ENCODE measurements at places on chromosomes 11 and 22. TPM values are rescaled to one million over a fixed set of nuclear protein-coding genes. Genes with fewer than 3 reads are reported as not detected.

MFNG gene
- total RNA-seq = 56.4 TPM

APOBEC3G gene
- 32.3 TPM for total RNA-seq

OTOG gene
- 0.09 TPM for total RNA-seq

SCGB1C1 gene
- not detected for total RNA-seq

MIAT gene
- total RNA-seq = 1.1 TPM

C22orf15 gene
- total RNA-seq = 3.3 TPM

UBQLNL gene
- 0.09 TPM for total RNA-seq

LRRN4CL gene
- total RNA-seq = 0.80 TPM

TSGA10IP gene
- total RNA-seq = 0.09 TPM

XRRA1 gene
- total RNA-seq = 3.8 TPM

PPP1R14B gene
- total RNA-seq = 106 TPM

MLC1 gene
- total RNA-seq = 2.4 TPM

OR52A1 gene
- not detected for total RNA-seq

- no peak for DNase-seq
Observed at GRCh38 chr11:2836315-2837095, 49.1 kb downstream of the CDKN1C start.

DNA sequence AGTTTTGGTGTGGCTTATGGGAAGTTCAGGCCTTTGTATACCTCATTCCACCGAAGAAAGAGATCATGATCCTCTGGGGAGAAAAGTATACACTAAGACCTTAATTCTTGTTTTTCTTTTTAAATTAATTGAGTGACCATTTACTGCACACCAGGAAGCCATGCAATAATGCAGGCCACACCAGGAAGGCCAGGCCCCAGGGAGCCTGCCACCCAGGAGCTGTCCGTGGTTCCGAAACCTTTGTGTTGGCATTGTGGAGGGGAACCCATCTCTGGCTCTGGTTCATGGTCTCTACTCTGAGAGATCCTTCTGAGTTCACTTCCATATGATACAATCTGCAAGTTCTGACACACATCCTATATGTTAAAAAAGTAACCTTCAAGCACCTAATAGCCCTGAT lies 291.8 kb downstream of the MIAT start:
- DNase-seq = no peak

DNA sequence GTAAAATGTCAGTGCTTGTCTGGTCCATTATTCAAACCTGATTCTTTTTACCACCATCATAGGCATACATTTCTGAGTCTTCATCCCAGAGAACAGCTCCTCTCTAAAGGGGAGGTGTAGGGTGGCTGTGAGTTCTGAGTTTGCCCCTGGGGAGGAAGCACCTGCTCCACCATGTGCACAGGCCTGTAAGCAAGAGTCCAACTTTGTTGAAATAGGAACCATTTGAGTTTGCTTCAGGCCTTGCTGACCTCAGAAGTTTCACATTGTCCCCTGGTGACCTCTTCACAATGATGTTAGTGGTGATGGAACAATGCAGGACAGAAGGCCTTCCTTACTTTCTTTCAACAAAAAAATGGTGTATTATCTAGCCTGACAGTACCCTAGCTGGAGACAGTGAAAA lies 54.6 kb upstream of the TOP3B start:
- no peak for DNase-seq

GRCh38 chr11:59758401-59759037 lies 3.3 kb downstream of the STX3 start:
- no peak for DNase-seq

- DNase-seq = no peak
Observed at GRCh38 chr11:17145972-17146371, 61.8 kb downstream of the PIK3C2A start.

- no peak for DNase-seq
Observed at GRCh38 chr11:73379189-73379880, 3.1 kb downstream of the RELT start.

GRCh38 chr22:50576070-50576469 lies 2.2 kb downstream of the CPT1B start:
- no peak for DNase-seq

DNA sequence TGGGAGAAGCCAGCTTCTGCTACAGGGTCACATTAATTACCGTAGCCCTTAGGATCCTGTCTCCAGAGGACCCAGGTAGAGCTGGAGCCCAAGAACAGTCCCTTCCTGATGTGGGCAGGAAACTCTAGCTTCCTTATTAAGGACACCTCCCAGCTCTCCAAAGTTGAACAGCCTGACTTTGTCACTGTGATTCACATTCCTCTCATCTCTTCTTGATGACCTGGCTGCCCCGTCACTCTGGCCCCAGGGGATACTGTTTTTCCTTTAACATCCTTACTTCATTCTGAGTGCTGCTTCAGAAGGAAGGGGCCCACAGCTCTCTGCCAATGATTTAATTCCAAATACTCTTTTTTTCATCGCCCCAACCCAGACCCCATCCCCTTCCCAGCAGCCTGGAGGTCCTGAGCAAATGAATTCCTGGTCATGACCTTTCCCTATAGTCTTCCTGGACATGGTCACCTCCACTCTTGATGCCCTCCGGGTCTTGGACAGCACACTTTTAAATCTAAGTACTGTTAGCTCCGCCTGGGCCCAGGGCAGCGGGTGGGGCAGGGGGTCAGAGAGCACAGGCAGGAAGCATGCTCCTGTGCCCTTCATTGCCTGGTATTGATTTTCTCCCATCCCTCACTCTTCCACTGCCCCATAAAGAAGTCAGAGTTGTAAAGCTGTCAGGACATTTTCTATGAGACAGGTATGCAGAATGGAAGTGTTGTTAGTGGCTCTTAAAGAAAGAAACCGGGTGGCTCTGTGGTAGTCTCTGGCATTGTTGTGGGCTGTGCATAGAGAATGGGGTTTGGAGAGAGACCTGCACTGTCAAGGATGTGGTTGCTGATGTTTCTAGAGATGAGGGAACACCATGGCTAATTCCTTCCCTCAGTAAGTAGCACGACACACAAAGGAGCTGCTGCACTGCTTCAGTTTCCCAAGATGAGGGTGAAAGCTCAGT lies 22.3 kb upstream of the SPON1 start:
- DNase-seq = peak; percentile 7

DNA sequence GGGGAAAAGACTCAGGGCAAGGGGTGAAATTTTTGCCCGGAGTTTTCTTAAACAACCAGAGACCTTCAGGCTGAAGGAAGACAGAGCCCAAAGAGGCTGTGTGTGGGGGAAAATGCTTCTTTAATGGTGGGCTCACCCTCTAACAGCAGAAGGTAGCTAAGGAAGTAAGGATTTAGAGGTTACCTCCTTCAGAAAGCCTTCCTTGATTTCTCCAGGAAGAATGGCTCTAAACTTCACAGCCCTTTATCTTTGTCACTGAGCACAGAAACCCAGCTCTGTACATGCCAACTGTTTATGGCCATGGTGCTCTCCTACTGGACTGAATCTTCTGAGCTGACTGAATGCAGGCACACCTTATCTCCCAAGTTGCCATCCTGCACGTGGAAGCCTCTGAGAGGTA lies 196.0 kb downstream of the TENM4 start:
- DNase-seq = no peak

- DNase-seq = no peak
Observed at GRCh38 chr11:86680716-86681482, 8.5 kb upstream of the ME3 start.

DNA sequence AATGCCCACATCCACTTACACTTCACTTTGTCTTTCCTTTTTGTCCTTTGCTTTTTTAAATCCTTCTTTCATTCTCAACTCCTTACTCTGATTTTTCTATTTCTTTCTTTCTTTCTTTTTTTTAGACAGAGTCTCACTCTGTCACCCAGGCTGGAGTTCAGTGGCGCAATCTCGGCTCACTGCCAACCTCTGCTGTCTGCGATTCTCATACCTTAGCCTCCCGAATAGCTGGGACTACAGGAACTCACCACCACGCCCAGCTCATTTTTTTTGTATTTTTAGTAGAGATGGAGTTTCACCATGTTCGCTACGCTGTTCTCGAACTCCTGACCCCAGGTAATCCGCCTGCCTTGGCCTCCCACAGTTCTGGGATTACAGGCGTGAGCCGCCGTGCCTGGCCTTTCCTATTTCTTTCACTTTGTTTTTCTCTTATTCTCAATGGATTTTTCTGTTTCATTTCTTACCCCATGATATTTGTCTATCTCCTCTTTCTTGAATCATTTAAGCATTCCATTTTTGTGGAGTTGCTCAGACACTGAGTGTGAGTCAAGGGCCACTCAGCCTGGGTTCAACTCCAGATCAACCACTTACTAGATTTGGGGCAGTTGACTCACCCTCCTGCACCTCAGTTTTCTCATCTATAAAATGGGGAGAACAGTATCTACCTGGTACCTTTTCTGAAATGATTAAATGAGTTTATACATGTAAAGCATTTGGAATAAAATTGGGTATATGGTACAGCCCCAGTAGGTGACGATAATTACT lies 7.6 kb downstream of the KCNJ5 start:
- no peak for DNase-seq

DNA sequence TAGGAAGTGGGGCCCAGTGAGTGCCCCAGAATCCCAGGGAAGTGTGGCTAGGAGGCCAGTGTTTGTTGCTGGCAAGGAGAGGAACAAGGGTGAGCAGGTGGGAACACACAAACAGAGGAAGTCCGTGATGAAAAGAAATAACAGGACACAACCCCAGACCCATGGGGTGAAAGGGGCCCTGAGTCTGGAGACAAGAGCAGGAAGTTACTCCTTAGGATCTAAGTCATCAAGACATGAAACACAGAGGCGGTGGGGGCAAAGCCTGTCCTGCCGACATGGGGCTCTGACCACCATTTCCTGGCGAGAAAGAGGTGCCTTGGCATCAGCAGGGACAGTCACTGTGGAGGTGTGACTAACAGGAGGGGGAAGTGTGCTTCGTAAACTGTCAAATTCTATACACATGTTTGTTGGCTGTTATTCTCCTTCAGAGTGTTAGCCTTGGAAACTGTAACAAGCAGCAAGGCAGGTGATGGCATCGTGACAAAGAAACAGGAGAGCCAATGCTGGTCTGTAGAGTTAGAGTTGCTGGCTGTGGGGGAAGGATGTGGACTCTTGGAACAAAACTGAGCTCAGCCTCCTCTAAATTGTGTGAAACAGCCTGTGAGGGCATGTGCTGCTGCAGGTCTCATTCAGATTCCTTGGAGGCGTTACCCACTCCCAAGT lies 21.7 kb downstream of the CHST1 start:
- DNase-seq = no peak

- DNase-seq = no peak
Observed at GRCh38 chr11:12968826-12969225, 40.3 kb upstream of the RASSF10 start.

GRCh38 chr22:19620742-19621371 lies 93.4 kb upstream of the SEPTIN5 start:
- DNase-seq = no peak

GRCh38 chr22:26579331-26579886 lies 10.5 kb downstream of the TPST2 start:
- DNase-seq = peak; percentile 62

DNA sequence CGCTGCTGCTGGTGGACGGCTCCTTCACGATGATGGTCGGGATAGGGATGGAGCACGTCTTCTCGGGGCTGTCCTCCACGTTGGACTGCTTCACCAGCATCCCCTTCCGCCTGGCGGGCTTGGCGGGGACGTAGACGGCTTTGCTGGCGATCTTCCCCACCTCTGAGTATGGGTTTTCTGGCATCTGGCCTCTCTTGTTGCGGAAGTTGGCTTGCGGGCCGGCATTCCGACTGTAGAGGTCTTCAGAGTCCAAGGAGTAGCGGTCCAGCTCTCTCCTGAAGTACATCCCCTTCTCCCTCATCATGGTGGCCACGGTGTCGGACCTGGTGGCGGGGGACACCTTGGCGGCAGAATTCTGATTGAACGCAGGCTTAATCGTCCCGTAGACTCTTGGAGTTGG lies 88.8 kb downstream of the CTTN start:
- DNase-seq = no peak

- DNase-seq = no peak
Observed at GRCh38 chr11:18798799-18799469, 7.3 kb upstream of the PTPN5 start.

DNA sequence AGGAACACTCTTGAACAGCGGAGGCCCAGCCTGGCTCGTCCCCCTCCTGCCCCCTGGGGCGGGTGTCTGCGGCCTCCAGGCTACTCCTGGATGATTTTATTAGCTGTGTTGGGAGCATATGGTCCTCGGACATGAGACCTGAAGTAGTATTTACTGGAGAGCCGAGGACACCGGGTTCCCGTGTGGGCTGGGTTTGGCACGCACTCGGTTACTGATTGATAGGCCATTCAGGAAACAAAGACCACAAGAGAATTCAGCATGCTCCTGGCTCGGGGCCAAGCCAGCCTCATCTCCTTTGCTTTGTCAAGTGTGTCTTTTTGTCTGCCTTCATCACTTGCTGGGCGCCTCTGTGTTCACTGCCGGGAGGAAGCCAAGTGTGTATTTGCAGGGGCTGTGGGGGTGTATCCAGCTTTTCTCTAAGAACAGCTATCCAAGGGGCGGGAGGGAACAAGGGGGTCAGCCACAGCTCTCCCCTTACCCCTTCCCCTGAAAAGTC lies 9.7 kb downstream of the FXYD2 start:
- DNase-seq = no peak

- DNase-seq = no peak
Observed at GRCh38 chr11:126137136-126137535, 74.3 kb downstream of the RPUSD4 start.

DNA sequence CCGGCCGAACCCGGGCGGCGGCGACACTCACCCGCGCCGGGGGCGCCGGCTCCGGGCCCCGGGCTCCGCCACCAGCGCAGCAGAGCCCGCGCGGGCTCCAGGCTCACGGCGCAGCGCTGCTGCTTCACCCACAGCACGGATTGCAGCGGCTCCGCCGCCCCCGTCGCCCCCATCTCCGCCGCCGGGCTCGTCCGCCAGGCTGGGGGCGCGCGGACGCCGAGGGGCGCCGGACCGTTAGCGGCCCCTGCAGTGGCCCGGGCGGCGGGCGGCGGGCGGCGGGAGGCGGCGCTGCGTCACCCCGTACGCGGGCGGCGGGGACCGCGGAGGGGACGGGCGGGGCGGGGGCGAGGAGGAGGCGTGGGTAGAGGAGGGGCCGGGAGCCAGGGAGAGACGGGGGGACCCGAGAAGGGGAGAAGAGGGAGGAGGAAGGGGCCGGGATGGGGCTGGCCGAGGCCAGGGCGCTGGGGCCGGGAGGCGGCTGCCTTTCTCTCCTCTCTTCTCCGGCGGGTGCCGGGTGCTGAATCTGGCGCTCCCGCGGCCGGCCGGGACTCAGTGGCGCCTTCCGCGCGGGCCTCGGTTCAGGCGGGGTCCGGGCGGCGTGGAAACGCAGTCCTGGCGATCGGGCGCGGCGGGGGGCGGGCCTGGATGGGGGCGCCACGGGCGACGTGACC lies at the start of gene CERK:
CERK (minus strand) TSS at position 277 of the 671 bp plus-strand sequence; CDS start at position 173, 104 bp downstream.
- DNase-seq = no peak

GRCh38 chr11:100726680-100727079 lies 39.6 kb downstream of the ARHGAP42 start:
- DNase-seq = no peak

GRCh38 chr11:132278801-132279574 lies 908.6 kb downstream of the NTM start:
- no peak for DNase-seq
